ENCODE measurements at places on chromosomes 11 and 22.

GRCh38 chr11:70423523-70424505, 25.5 kb downstream of the CTTN start:
- DNase-seq = peak; percentile 17

GRCh38 chr11:10728154-10728553, 22.9 kb upstream of the CTR9 start:
- no peak for DNase-seq

DNA sequence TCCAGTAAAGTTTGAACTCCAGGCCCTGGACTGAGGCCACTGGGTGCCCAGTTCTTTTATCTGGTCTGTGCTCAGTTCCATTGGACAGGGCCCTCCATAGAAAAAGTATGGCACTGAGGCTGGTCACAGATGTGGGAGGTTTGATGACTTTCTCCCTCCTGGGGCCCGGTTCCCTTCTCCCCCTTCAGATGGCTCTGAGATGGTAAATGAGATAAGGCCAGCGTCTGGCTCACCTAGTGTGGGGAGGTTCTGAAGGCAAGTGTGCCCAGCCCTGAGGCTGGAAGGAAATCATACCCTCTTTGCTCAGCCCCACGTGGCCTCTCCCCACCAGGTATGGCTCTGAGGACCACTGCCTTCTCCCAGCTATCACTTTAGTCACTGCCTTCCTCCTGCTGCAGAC, 1.5 kb upstream of the CLDN5 start:
- no peak for DNase-seq

DNA sequence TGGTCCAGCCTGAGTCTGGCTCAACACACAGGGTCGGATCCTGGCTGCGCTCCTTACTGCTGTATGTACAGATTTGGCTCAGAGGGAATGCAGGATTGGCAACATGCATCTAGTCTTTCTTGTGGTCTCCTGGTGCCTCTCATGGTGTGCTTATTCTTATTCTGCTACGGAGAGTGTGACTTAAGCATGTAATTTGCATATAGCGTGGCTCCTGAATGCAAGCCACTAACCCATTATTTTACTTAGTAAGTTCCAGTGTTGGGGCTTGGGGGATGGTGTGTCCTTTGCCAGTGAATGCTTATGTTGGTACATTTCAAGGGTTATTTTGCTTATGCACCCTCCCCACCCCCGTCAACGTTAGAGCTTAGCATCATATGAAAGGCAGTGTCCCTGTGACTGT, 51.2 kb downstream of the PTPRJ start:
- no peak for DNase-seq

DNA sequence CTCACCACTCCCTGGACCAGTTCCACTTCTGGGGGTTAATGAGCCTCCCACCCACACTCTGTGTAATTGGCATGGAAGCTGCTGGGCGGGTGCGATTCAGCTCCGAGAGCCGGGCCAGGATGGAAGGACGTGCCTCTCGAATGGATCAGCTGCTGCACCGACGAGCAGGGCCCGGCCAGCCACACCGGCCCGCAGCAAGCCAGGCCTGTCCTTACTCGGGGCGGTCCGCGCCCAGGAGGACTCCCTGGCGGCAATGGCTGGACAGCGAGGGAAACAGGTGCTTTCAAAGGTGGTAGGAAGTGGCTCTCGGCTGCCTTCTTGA, 4.3 kb upstream of the SHISAL1 start:
- no peak for DNase-seq

DNA sequence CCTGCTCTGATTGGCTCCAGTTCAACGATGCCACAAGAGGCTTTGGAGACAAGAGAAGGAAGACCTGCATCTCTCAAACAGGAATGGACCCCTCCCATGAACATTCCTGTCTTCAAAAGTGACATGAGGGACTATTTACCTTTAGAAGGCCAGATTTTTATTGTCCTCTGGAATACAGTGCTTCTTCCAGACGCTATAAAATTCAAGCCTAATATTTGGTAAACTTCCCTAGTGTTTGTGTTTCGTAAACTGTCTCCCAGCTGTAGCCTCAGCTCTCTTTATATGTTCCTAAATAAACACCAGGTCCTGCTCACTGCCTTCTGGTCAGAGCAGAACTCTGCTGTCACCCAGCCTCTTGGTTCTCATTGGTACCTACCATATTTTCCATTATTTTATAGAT, 157.8 kb downstream of the CCDC34 start:
- DNase-seq = no peak

- no peak for DNase-seq
These were observed 110.9 kb downstream of the SWAP70 start for GRCh38 chr11:9774591-9775397.

GRCh38 chr22:23246982-23247766, 66.9 kb downstream of the BCR start:
- no peak for DNase-seq

DNA sequence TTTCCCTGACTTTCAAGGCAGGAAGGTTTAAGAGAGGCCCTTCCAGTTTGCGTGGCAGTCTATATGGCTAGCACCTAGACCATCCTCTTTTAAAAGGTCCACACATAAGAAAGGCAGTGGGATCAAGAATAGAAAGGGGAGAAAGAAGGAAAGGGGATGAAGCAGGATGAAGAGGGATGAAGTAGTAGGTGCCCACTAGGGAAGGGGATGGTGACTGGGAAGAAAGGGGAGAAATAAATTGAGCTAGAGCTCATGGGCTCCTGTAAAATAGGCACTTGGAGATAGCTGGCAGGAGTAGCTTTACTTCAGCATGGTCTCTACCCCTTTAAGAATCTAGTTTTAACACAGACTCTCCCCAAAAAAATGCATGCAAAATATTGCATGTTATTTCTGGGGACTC, 41.5 kb downstream of the CADM1 start:
- DNase-seq = no peak

DNA sequence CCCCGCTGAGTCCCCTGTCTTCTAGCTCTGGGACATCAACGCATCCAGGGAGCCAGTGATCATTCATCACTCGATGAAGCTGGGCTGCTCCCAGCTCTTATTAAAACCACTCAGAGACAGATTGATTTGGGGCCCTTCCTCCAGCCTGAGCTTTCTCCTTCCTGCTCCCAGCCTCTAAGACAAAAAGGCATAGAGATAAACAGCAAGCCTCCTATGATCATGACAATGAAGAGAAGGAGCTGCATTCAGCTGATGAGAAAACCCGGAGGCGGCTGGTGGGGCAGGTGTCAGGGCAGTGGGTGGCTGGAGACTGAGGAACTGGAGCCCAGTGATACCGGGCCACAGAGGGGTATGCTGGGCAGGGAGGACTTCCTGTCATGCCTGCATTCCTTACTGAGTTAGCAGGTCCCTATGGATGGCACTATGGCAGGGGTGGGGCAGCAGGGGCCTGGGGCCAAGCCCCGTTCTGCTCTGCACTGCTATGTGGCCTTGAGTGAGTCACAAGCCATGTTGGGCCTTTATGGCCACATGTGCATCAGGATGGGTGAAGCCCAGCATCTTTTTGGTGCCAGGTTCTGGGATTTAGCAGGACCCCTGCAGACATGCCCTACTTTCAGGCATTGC, 20.2 kb downstream of the PVALB start:
- DNase-seq = no peak

GRCh38 chr22:40855979-40856512, 393 bp downstream of the ST13 start:
- DNase-seq = peak; percentile 1

DNA sequence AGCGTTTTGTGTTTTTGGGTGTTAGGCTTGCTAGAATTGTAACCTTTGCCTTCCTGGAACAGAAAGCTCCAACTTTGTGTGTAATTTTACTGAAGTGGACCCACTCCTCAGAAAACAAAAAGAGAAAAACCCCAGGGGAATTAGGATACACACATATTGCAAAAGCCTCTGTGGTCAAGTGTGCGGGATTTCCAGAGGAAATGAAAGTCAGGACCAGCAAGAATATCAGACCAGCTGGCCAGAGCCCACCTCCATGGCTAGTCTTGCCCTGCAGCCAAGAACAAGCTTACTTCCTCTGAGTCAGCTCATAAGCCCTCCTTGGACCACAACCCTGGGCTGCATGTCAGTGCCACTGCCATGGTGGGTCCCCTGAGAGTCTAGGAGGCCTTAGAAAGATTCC, 37.0 kb upstream of the FTH1 start:
- no peak for DNase-seq

DNA sequence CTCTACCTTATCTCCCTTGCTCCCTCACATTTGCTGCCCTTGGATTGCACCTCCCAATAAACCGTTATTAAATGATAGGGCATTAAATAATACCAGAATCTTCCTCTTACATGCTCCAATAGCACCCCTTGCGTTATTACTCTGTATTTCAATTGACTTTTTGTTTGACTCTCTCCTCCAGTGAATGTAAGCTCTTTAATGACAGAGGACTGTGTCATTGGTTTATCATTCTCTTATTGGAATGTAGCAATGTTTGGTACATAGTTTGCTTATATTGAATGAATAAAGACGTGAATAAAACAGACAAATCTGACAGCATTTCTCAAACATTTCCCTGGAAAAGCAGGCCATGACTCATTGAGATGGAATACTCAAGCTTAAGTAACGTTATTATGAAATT, 8.7 kb upstream of the MPEG1 start:
- DNase-seq = no peak

- DNase-seq = no peak
These were observed 92.2 kb downstream of the AMOTL1 start for GRCh38 chr11:94860333-94860732.

- DNase-seq = no peak
These were observed 11.7 kb downstream of the EIF3L start for GRCh38 chr22:37860796-37861421.

- DNase-seq = no peak
These were observed 45.5 kb downstream of the GAB4 start for GRCh38 chr22:16962501-16962900.

- no peak for DNase-seq
These were observed 62.9 kb upstream of the BID start for GRCh38 chr22:17836992-17837742.

- DNase-seq = no peak
These were observed 5.9 kb downstream of the RHOG start for GRCh38 chr11:3834664-3835461.

GRCh38 chr11:16086229-16086819, 270.0 kb downstream of the SOX6 start:
- no peak for DNase-seq

DNA sequence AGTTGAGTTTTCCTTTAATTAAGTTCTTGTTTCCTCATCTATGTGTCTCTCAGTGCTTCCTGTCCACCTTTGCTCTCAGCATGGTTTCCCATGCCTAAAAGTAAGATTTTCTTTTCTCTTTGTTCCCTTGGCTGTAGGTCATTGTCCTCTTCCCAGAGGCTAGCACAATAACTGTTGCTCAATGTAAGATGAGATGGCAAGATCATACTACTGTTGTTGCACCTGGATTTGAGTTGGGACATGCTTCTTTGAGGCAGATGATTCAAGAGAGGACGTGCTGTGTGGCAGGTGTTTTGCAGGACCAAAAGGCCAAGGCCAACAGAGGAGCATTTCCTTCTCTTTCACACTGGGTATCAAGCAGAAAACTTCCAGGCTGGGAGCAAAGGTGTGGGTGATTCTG, 11.3 kb upstream of the NELL1 start:
- no peak for DNase-seq

- DNase-seq = peak; percentile 3
These were observed 106.4 kb upstream of the ANO1 start for GRCh38 chr11:69971741-69972140.

DNA sequence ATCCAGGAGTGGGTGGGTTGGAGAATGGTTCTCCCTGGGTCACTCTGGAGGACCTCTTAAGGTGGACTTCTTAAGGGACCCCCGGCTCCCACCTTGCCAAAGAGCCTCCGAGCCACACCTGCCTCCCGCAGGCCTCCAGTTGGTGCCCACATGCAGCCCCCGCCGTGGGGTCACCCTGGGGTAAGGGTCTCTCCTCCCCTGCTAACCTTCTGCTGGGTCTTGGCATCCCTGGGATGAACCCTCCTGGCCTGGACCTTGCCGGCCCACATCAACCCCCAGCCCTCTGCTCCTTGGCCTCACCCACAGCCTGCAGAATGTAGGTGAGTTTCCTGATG, 12.5 kb upstream of the MUC6 start:
- DNase-seq = no peak

GRCh38 chr11:85525686-85526085, 101.5 kb downstream of the DLG2 start:
- no peak for DNase-seq

DNA sequence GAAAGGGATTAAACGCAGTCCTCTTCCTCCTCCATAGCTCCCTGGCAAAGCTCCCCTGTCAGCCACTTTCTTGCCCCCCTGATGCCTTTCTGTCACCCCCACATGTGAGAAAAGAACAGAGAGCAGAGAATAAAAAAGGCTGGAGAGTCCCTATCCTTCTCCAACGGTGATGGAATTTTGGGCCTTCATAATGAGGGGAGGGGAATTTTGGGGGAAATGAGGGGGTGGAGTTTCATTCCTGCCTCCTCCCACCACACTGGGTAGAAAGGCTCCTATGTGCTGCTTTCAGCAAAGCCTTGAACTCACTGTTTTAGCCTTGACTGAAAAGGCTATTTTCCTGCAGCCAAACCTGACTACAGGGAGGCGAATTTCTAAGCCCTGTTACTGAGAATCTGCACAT, 59.3 kb downstream of the C11orf58 start:
- DNase-seq = no peak

DNA sequence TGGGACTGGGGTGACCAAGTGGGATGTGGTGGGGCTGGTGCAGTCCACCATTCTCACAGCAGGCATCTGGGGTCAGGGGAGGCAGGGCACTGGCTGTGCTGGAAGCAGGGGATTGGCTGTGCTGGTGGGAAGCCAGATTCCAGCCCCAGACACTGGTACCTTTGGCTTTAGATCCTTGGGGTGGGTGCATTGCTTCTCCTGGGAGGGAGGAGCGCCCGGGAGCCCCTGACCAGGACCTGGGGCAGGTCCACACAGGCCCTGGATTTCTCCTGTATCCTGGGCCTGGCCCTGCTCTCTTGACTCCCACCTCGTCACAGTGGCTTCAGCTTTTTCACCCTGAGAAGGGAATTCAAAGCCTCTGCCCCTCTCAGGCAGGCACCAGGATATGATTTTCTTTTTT, 38.5 kb downstream of the ST3GAL4 start:
- DNase-seq = no peak

- no peak for DNase-seq
These were observed 30.9 kb downstream of the KCNC1 start for GRCh38 chr11:17765356-17766072.

GRCh38 chr11:117144477-117145392, 648 bp downstream of the PAFAH1B2 start:
- peak; percentile 20 for DNase-seq

DNA sequence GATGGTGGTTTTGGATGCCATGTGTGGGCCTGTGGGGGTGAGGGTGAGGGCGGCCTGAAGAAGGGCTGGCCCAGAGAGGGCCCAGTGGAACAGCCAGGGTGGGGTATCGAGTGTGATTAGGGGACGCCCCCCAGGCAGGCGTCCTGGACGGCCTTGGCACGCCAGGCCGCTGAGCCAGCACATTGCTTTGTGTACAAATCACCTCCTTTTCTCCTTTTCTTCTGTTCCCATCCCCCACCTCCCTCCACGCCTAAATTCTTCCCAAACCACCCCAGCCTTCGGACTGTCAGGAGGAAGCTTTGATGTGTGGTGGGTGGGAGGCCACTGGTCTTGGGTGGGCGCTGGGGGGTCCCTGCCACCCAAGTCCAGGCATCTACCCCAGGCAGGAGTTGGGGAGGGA, 7.8 kb upstream of the CD248 start:
- DNase-seq = no peak

DNA sequence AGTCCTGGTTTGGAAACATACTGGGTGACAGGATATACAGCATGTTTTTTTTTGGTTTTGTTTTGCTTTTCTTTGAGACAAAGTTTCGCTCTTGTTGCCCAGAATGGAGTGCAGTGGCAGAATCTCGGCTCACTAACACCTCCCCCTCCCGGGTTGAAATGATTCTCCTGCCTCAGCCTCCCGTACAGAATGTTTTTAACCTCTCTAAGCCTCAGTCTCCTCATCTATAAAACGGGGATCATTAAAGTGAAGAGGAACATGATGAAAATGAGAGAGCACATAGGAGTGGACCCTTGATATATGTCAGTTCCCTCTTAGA, 28.1 kb upstream of the SCARF2 start:
- no peak for DNase-seq

Measured in CD4-positive, alpha-beta T cell treated with Interleukin-15 for 4 hours (primary cell).